ENCODE measurements at places on chromosomes 4 and X.

DNA sequence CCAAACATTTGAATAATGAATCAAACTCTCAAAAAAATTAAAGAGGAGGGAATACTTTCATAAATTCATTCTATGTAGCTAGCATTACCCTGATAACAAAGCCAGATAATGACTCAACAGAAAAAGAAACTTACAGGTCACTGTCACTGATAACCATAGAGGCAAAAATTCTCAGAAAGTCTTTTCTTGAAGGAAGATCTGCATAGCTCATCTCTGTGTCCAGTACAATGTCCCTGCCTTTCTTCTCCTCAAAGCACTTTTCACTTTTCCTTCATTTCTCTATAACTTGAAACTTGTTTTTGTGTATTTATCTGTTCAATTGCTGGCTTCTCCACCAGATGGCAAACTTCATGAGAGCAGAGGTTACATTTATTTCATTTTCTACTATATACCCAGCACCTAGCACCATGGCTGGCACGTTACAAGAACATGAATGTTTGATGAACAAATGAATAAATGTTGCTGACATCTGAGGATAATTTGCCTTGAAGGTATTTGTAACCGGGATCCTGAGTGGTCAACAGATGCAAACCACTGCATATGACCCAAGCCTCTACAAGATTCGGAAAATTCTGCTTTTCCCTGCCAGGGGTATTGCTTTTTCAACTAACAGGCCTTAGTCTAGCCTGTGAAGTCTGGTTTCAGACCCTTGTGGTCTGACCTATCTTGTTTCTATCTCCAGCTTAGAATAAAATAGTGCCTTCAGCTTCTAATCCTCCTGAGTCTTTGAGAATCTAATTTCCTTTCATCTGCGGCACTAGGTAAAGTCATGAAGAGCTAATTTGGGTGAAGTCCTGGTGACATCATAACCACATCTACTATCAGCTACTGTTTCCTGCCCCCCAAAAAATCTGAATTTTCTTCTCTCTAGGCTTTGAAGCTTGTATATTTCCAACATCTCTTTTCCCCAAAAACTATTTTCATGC is 52.5 kb upstream of the ANTXR2 start:
- DNase-seq, result no peak

DNA sequence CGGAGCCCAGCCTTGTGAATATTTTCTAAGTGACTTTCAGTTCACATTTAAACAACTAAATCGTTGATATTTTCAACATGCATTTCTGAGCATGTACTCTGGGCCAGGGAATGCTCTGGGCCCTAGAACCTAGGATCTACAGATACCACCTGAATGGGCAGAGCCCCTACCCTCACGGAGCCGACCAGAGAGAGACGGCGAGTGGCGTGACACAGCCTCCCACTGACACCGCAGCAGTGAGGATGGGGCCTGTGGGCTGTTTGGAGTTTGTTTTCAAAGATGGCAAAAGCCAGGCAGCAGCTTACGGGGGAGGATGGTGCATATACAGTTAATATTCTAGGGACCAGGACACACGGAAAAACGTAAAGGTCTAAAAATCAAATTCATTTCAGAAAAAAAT is 17.7 kb downstream of the NELFA start:
- no peak for DNase-seq

DNA sequence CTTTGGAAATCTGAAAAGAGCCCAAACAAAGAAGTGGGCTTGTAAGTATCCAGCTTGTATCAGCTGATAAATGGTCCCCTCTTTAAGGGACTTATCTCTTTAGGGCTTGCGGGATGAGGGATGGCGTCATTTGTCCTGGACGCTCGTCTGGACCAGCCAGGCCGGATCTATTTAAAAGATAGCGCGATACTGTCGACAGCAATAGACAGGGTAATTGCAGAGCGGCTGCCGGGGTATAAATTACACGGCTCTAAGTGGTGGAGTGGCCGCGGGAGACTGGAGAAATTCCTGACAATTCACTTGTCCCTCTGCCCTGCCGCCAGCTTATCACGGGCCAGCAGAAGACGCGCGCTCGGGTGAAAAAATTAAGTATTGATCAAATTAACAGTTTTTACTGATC is 90.7 kb downstream of the FAM53A start:
- DNase-seq, result peak; percentile 20

- no peak for DNase-seq
Measured at GRCh38 chr4:1632109-1633104, 51.7 kb downstream of the FAM53A start.

DNA sequence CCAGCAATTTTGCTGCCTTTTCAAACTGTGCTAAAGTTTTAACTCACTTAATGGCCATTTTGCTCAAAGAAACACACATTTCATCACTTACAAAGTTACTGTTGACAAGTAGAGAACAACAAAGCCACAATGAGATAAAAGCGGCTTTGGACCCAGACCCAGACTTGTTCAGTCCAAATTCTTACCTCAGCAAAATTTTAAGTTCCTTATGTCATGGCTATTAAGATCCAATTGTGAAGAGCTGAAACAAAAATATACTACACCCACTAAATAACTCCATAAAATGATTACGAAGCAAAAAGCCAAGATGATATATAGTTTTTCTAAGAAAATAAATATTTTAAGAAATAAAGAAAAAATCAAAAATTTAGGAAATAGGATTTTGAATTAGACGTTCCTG is 137.0 kb upstream of the INPP4B start:
- no peak for DNase-seq

- DNase-seq, result no peak
Measured at GRCh38 chrX:57156397-57157049, 19.3 kb upstream of the SPIN2A start.

- no peak for DNase-seq
Measured at GRCh38 chr4:40194602-40195161, 2.1 kb upstream of the RHOH start.

DNA sequence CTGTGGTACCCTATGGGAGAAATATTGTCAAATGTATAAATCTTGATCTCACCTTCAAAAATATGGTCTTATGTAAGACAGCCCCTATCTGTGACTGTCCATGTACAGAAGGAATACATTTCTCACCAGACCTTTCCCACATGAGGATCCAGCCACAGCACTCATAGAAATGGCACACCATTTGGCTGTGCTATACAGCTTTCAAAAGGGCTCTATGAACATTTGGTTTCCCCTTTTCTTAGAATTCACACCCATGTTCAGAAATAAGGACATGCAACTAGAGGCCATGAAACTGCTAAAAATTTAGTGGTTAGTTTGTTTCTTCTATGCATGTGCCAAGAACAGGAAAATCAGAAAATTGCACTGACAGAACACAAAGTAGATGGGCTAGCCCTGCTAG is 62.7 kb downstream of the ANTXR2 start:
- no peak for DNase-seq

All from cardiac septum (tissue), 1 donor.